Mesenchymal stem cell (in vitro differentiated cells and primary cell): ENCODE measurements at places on chromosomes 2 and 18.
A peak's percentile ranks its signal among the peaks of the same experiment; 100 is the strongest.

DNA sequence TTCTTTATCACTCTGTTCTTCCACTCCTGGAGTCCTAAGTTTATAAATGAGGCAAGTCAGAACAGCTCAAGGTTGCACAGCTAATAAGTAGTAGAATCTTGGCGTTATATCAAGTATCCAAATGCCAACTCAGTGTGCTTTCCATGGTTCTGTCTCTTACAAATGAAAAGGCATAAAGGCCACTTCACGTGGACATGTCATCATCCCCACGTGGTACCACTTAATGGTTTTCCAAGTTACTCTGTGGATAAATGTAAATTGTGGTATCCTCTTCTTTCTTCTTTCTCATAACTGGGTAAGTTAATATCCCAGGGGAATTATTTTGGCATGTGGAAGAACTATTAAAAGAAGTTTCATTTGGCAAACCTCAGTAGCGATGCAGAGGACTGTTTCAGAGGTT is 131.5 kb upstream of the L3MBTL4 start:
- peaks cover 4% of the 10 kb centered on the region for H3K27me3 ChIP-seq
- no peak for DNase-seq
- no peak overlapping the region for H3K27ac ChIP-seq
- no peak overlapping the region for H3K4me3 ChIP-seq
- H3K4me1 ChIP-seq, result no peaks in the 10 kb centered on the region

GRCh38 chr2:134670955-134671354 is 47.8 kb downstream of the TMEM163 start:
- peaks cover 36% of the 10 kb centered on the region for H3K4me1 ChIP-seq
- no peak overlapping the region for H3K4me3 ChIP-seq
- no peak for DNase-seq
- H3K27me3 ChIP-seq, result no peaks in the 10 kb centered on the region
- H3K27ac ChIP-seq, result peak overlapping the region; percentile 4

- no peaks in the 10 kb centered on the region for H3K4me1 ChIP-seq
- peaks cover 7% of the 10 kb centered on the region for H3K27me3 ChIP-seq
- no peak for DNase-seq
- H3K27ac ChIP-seq, result no peak overlapping the region
These were observed 36.5 kb downstream of the GALNT14 start for GRCh38 chr2:31101701-31102100.

DNA sequence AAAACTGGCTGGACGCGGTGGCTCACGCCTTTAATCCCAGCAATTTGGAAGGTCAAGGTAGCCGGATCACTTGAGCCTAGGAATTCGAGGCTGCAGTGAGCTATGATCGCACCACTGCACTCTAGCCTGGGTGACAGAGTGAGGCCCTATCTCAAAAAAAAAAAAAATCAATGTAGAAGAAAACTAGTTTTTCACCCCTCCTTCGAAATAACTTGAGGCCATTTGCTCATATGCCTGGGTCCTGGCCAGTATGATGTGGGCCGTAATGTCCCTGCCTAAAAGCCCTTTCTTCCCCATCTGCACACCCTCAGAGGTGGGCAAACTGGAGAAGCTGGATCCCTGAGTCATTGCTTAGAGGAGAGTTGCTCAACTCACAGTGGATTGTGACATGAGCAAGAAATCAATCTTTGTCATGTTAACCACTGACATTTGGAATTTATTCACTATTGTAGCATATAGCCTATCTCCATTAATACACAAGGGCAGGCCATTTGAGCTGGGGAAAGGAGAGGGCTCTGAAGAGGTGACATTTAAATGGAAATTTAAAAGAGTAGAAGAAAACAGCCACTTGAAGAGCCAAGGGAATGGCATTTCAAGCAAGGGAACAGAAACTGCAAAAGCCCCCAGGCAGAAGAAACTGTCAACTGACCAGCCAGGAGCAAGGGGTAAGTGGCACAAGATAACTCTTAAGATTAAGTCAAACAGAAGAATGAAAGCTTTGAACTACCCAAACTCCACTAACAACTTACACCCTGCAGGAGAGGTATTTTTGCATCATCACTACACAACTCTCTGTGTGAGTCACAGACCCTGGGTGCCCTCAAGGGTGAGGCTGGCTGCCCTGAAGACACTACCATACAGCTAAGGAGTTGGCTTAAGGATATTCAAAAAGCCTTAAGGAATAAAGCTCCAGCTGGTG is 7.6 kb upstream of the METTL21A start:
- peaks cover 3% of the 10 kb centered on the region for H3K27me3 ChIP-seq
- H3K4me1 ChIP-seq, result peaks cover 7% of the 10 kb centered on the region
- no peaks in the 10 kb centered on the region for H3K36me3 ChIP-seq
- H3K27ac ChIP-seq, result no peak overlapping the region

DNA sequence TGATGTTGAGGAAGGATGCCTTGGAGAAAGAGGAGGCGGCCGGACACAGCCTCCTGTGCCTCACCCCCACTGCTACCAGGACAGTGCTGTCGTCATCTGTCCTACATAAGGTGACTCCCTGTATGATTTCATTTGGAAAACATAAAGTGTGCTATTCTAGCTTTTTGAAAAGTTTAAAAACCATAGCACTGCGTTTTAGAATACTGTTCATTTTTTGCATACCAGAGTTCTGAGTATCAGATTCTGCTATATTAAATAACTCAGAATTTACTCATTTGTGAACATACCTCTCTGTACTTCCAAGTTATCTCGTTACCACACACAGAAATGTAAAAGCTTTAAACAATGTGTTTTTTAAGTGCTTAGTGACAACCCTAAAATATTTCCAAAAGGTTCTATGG is 302.9 kb downstream of the LRRTM1 start:
- H3K27ac ChIP-seq, result peak overlapping the region; percentile 30
- H3K4me3 ChIP-seq, result no peak overlapping the region
- no peaks in the 10 kb centered on the region for H3K27me3 ChIP-seq
- H3K4me1 ChIP-seq, result no peaks in the 10 kb centered on the region
- DNase-seq, result no peak
- H3K36me3 ChIP-seq, result no peaks in the 10 kb centered on the region

- peak overlapping the region; percentile 21 for H3K27ac ChIP-seq
- H3K4me3 ChIP-seq, result no peak overlapping the region
- H3K4me1 ChIP-seq, result peaks cover 1% of the 10 kb centered on the region
- H3K36me3 ChIP-seq, result no peaks in the 10 kb centered on the region
These were observed 47.6 kb upstream of the MSTN start for GRCh38 chr2:190110131-190110530.

DNA sequence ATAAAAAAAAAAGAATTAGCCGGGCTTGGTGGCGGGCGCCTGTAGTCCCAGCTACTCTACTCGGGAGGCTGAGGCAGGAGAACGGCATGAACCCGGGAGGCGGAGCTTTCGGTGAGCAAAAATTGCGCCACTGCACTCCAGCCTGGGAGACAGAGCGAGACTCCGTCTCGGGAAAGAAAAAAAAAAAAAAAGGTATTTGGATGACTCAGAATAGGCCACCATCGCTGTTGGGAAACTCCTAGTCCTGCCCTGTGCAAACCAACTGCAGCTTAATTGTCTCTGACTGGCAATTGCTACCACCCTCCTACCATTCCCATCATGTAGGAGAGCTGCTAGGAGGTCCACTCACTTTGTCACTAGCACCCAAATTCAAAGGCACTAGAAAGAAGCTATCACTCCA is 43.5 kb downstream of the ATP8B1 start:
- no peak overlapping the region for H3K27ac ChIP-seq
- no peaks in the 10 kb centered on the region for H3K27me3 ChIP-seq
- peak; percentile 47 for DNase-seq
- H3K36me3 ChIP-seq, result peaks cover 6% of the 10 kb centered on the region

- no peak for DNase-seq
- no peak overlapping the region for H3K4me3 ChIP-seq
- H3K27ac ChIP-seq, result no peak overlapping the region
- peaks cover 2% of the 10 kb centered on the region for H3K4me1 ChIP-seq
- H3K36me3 ChIP-seq, result no peaks in the 10 kb centered on the region
These were observed 462.8 kb upstream of the MEX3C start for GRCh38 chr18:51660188-51660715.

- H3K36me3 ChIP-seq, result peaks cover 29% of the 10 kb centered on the region
- peak overlapping the region; percentile 75 for H3K27ac ChIP-seq
- DNase-seq, result peak; percentile 36
- H3K27me3 ChIP-seq, result peaks cover 6% of the 10 kb centered on the region
- H3K4me3 ChIP-seq, result no peak overlapping the region
- peaks cover 27% of the 10 kb centered on the region for H3K4me1 ChIP-seq
These were observed 23.5 kb downstream of the EMX1 start for GRCh38 chr2:72940786-72941185.

DNA sequence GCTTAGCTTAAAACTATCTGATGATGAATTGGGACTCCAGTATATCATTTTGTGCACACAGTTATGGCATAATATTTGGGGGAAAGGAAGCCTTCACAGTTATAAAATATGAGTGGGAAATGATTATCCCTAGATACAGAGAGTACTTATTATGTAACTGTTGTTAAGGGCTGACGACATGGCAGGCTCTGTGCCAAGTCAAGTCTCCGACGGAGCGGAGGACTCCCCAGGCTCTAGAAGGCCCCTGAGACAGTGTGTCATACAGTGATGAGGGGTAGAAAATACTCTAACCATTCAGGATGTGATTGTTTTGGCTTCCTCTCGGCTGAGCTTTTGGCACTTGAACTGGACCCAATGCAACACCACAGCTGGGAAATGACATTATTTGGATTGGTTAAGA is 211.8 kb downstream of the SLC8A1 start:
- no peaks in the 10 kb centered on the region for H3K36me3 ChIP-seq
- no peaks in the 10 kb centered on the region for H3K27me3 ChIP-seq
- peak overlapping the region; percentile 72 for H3K27ac ChIP-seq

DNA sequence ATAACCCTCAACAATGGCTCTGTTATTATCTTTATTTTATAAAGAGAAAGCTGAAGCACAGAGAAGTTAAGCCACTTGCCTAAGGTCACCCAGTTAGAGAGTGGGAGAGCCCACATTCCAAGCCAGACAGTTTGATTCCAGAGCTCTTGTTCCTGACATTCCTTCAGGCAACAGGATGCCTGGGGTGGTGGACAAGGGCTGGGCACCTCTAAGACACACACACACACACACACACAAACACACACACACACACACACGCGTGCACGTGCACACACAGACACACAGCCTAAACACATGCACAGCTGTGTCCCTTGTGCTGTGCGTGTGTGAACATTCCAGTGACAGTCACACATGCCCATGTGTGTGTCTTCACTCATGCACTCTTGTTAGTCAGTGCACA is 26.4 kb downstream of the CELF4 start:
- no peak for DNase-seq
- peaks cover 86% of the 10 kb centered on the region for H3K27me3 ChIP-seq
- no peaks in the 10 kb centered on the region for H3K36me3 ChIP-seq
- H3K4me3 ChIP-seq, result no peak overlapping the region
- H3K4me1 ChIP-seq, result no peaks in the 10 kb centered on the region

DNA sequence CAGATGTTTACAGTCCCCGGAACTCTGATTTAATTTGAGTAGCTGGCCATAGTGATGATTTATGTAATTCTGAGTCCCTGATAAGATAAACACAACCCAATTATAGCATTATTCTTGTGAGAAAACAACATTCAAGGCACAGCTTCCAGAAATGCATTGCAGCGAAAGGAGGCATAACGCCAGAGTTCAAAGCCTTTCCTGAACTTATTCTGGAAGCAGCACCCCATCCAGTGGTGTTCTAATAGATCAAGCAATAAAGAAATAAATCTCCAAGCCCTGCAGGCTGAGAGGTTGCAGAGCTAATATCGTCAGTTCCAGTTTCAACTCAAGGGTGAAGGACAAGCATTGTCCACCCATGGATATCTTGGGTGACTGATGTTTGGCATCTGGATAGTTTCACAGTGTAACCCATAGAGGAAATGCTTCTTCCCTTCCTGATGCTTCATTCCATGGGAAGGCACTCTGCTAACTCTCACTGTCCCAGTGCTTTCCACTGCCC is 18.8 kb downstream of the CDH2 start:
- peaks cover 3% of the 10 kb centered on the region for H3K4me1 ChIP-seq
- H3K4me3 ChIP-seq, result peak overlapping the region; percentile 50
- DNase-seq, result peak; percentile 78
- no peak overlapping the region for H3K27ac ChIP-seq
- H3K36me3 ChIP-seq, result peaks cover 6% of the 10 kb centered on the region
- H3K27me3 ChIP-seq, result no peaks in the 10 kb centered on the region

DNA sequence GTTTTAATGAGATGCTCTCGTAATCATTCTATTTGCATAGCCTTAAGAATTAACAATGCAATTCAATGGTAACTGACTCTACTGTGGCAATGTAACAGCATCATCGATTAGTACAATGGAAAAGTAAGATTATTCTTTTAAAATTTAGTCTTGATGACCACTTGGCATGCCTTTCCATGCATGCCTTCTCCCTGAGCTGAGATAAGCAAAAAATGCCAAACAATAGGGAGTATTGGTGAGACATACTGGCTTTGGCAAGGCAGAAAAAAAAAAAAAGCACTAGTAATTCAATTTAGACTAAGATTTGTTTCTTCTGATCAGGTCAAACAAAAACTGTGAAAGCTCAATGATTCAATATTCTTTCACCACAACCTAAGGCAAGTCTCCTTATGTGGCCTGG is 110.8 kb upstream of the TRIB2 start:
- H3K4me1 ChIP-seq, result peaks cover 2% of the 10 kb centered on the region
- H3K27me3 ChIP-seq, result no peaks in the 10 kb centered on the region
- H3K4me3 ChIP-seq, result no peak overlapping the region
- no peaks in the 10 kb centered on the region for H3K36me3 ChIP-seq

DNA sequence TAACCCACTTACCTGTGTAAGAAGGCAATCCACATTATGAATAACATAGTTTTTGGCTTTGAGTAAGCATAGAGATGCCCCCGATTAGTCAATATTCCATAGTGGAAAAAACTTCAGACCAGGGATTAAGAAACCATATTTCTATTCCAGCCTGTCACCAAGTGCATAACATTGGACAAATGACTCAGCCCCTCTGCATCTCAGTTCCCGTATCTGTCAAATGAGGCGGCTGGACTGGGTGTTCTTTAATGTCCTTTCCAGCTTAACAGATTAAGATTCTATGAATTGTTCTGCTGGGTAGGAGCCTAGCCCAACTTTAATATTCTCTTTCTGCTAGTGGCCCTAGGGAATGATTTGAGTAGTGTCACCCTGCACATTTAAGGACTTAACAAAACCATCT is 11.8 kb upstream of the FTCDNL1 start:
- no peaks in the 10 kb centered on the region for H3K4me1 ChIP-seq
- DNase-seq, result peak; percentile 5
- no peak overlapping the region for H3K27ac ChIP-seq
- H3K36me3 ChIP-seq, result no peaks in the 10 kb centered on the region
- no peaks in the 10 kb centered on the region for H3K27me3 ChIP-seq
- H3K4me3 ChIP-seq, result no peak overlapping the region

- no peak overlapping the region for H3K27ac ChIP-seq
- H3K27me3 ChIP-seq, result peaks cover 3% of the 10 kb centered on the region
- H3K36me3 ChIP-seq, result no peaks in the 10 kb centered on the region
- H3K4me1 ChIP-seq, result no peaks in the 10 kb centered on the region
- peak; percentile 65 for DNase-seq
- H3K4me3 ChIP-seq, result no peak overlapping the region
These were observed 19.5 kb downstream of the RBM44 start for GRCh38 chr2:237818066-237818473.

- H3K27me3 ChIP-seq, result no peaks in the 10 kb centered on the region
- DNase-seq, result no peak
- H3K36me3 ChIP-seq, result no peaks in the 10 kb centered on the region
- no peak overlapping the region for H3K4me3 ChIP-seq
- peaks cover 3% of the 10 kb centered on the region for H3K4me1 ChIP-seq
- no peak overlapping the region for H3K27ac ChIP-seq
These were observed 112.0 kb downstream of the QPCT start for GRCh38 chr2:37456479-37456878.
